ENCODE measurements at places on chromosomes 2 and 18.
A peak's percentile ranks its signal among the peaks of the same experiment; 100 is the strongest.

- no peak overlapping the region for H3K4me3 ChIP-seq
- DNase-seq, result no peak
- peaks cover 42% of the 10 kb centered on the region for H3K4me1 ChIP-seq
- H3K36me3 ChIP-seq, result no peaks in the 10 kb centered on the region
These were observed 124.3 kb upstream of the SLC39A10 start for GRCh38 chr2:195532628-195533271.

DNA sequence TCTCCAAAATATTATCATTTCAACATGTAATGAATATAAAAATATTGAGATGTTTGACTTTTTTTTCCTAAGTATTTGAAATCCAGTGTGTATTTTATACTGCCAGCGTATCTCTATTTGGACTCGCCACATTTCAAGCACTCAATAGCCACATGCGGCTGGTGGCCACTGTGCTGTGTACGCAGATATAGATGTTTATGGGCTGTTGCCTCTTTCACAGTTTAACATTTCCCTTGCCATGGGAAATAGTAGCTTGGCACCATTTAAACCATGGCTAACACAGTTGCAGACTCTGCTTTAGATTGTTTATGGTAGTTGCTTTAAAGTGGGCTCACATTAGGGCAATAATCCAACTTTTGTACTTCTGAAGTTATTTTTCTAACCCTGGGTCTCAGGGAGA, 136.6 kb upstream of the ITGB6 start:
- DNase-seq, result no peak
- H3K27ac ChIP-seq, result peak overlapping the region; percentile 19
- H3K4me1 ChIP-seq, result peaks cover 32% of the 10 kb centered on the region
- H3K36me3 ChIP-seq, result no peaks in the 10 kb centered on the region

- peak overlapping the region; percentile 23 for H3K4me3 ChIP-seq
- DNase-seq, result no peak
These were observed 1.4 kb downstream of the C1QL2 start for GRCh38 chr2:119156891-119157773.

DNA sequence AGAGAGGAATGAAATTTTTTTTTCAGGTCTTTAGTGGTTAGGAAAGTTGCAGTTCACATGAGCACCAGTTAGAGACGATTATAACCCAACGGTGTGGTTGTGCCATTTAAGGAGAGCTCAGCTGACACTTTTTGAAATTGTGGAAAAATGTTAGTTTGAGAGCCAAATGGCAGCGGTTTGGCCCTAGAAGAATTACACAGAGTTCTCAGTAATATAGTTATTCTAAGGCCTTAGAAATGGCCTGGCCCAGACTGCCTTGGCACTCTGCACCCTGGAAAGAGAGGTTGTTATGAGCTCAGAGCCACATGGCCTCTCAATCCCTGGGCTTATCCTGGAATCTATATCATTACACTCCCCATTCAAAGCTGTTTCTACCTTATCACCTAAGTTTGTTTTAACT, 117.4 kb downstream of the RHBDD1 start:
- no peak overlapping the region for H3K27ac ChIP-seq
- no peak overlapping the region for H3K4me3 ChIP-seq
- peaks cover 14% of the 10 kb centered on the region for H3K36me3 ChIP-seq
- H3K27me3 ChIP-seq, result no peaks in the 10 kb centered on the region

- H3K4me3 ChIP-seq, result no peak overlapping the region
- peaks cover 3% of the 10 kb centered on the region for H3K36me3 ChIP-seq
- H3K27ac ChIP-seq, result no peak overlapping the region
These were observed 24.9 kb downstream of the FHOD3 start for GRCh38 chr18:36322408-36322728.

GRCh38 chr2:159873258-159873657, 75.2 kb upstream of the CD302 start:
- H3K27me3 ChIP-seq, result peaks cover 4% of the 10 kb centered on the region
- DNase-seq, result no peak
- H3K4me3 ChIP-seq, result no peak overlapping the region
- H3K4me1 ChIP-seq, result no peaks in the 10 kb centered on the region
- no peaks in the 10 kb centered on the region for H3K36me3 ChIP-seq

- no peak overlapping the region for H3K4me3 ChIP-seq
- H3K4me1 ChIP-seq, result peaks cover 2% of the 10 kb centered on the region
- no peaks in the 10 kb centered on the region for H3K36me3 ChIP-seq
- H3K27me3 ChIP-seq, result peaks cover 68% of the 10 kb centered on the region
These were observed 65.0 kb upstream of the POU3F3 start for GRCh38 chr2:104788742-104789455.

DNA sequence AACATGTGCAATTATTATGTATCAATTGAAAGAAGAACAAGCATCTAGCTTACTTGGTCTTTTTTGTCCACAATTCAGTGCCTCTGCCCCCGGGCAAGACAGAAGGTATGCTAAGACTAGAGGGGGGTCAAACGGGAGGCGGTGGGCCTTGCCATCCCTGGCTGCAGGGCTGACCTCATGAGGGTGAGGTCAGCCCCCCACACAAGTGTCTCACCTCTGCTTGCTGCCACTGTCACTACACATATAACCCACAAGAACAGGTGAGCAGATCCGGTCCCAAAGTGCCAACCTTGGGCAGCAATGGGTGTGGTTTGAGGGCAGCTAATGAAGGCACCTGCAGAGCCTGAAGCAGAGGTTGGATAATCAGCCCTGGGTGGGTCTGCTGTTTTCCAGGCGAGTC, 71.5 kb downstream of the EDAR start:
- H3K4me1 ChIP-seq, result peaks cover 5% of the 10 kb centered on the region
- no peak overlapping the region for H3K4me3 ChIP-seq
- H3K36me3 ChIP-seq, result no peaks in the 10 kb centered on the region
- H3K27ac ChIP-seq, result no peak overlapping the region
